T follicular helper cell (primary cell): ENCODE measurements at places on chromosomes 13 and 19.

DNA sequence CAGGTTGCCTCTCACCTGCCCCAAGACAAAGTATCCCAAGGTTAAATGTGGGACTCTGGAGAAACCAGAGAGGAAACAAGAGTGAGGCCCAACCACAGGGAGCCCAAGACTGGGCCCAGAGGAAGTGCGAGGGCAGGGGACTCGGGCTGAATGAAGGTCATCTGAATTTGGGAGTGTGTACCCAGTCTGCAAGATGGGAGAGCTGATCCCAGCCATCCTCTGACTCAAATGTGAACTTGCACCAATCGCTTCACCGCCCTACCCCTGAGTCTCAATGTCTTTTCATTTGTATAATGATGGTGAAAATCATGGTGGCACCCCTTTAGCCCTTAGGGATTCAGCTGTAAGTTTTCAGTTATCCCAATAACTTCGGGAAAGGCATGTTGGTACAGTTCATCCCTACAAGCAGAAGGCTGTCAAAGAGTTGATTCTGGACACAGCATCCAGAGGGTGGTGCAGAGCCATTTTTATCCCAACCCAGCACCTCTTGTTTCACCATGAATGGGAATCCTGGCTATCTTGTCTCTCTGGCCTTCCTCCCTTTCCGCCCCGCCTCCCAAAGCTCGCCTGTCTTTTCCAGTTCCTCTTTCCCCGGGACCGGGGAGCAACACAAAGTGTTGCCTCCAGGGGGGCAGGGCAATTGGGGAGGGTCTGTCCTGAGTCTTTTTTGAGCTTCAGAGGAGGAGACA lies 123.4 kb downstream of the NUFIP1 start:
- no peak for DNase-seq

- DNase-seq: no peak
Observed at GRCh38 chr13:98368019-98368418, 190.9 kb upstream of the RNF113B start.

DNA sequence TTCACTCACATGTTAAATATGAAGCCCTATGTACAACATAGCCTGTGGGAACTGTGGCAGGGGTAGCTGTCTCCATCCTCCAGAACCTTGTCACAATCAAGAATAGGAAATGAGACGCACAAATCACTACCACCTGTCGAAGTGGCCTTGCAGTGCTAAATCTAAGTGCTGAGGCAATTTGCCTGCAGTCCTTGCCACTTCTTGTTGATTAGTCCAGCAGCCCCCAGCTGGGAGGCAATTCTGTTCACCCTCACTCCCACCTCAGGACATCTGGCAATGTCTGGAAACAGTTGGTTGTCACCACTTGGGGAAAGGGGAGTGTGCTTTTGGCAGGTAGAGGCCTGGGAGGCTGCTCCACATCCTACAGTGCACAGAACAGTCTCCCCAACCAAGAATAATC lies 10.7 kb downstream of the RFX2 start:
- DNase-seq: no peak

GRCh38 chr19:28868836-28869235 lies 344.1 kb downstream of the UQCRFS1 start:
- DNase-seq: no peak

- no peak for DNase-seq
Observed at GRCh38 chr13:25489238-25489637, 117.5 kb downstream of the ATP8A2 start.

GRCh38 chr19:10587022-10587838 lies at the start of gene AP1M2:
Gene AP1M2, minus strand, starts transcription at chr19:10587312. Its CDS starts 81 bp downstream, at chr19:10587231.
- DNase-seq: no peak
